NCI-H1436 (cell line): ENCODE measurements at places on chromosomes 12 and 14.

- DNase-seq, result no peak
Observed at GRCh38 chr12:89946518-89947135, 238.0 kb upstream of the ATP2B1 start.

- DNase-seq, result no peak
Observed at GRCh38 chr14:23110579-23111365, 6.0 kb upstream of the CIROP start.

GRCh38 chr12:106975993-106976658 lies 10.8 kb downstream of the MTERF2 start:
- DNase-seq, result no peak

- DNase-seq, result no peak
Observed at GRCh38 chr12:82461393-82461792, 103.1 kb downstream of the METTL25 start.

DNA sequence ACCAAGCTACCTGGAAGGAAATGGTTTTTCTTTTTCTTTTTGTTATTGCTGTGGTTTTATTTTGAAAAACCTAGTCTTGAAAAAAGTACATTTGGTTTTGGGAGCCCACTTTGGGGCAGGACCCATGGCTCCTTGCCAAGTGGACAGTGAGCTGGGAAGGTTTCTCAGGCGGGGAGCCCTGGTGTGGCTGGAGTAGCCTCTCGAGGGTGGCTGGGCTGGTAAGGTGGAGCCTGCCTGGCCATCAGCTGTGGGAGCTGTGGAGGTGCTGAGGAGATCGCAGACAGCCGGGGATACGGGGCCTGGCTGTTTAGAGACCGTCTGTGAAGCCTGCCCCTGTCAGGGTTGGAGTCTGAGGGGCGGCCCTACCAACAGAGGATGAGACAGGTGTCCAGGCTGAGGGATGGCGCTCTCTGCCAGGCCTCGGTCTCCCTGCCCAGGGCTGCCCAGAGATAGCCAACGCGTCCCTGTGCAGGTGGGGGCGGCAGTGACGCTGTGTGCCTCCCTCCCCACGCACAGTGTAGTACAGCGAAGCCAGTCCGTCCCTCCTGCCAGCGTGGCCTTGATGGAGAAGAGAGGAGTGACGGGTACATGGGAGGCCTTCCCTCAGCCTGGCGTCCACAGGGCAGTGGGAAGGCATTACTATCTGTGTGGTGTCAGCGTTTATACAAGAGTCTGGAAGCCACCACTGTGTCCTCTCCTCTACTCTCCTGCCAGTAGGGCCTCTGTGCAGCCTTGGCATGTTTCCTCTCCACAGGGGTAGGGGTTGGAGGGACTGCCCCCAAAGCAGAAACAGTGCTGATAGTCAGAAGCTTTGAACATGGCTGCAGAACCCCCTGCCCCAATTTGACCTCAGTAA lies 5.9 kb downstream of the RIN3 start:
- DNase-seq, result no peak

DNA sequence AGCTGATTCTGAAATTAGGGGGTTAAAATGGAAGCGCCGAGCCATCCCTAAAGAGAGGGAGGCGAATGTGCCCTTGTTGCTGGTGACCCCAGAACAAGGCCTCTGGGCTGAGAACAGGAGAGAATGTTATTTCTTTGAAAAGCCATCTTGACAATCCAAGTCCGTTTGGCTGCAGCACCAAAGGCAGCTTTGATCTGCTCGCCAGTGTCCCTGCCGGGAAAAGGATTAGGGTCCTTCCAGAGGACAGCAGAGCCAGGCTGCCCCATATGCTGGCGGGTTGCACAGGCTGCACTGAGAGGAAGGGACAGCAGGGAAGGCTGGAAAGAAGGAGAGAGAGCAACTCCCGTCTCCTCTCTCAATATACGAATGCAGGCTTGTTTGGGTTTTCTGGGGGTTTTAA lies 141.7 kb downstream of the TMEM132C start:
- no peak for DNase-seq

DNA sequence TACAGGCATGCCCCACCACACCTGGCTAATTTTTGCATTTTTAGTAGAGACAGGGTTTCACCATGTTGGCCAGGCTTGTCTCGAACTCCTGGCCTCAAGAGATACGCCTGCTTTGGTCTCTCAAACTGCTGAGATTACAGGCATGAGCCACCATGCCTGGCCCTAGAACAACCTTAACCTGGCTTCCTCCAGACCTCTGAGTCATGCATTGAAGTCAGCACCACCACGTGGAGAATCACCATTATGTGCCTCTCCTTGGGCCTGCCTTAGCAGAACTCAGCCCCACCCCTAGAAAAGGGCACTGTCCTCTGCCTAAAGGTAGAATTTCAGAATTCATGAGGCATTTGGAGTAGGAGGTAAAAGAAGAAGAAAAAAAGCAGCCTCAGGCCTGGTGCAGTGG lies 49.0 kb downstream of the LIMA1 start:
- no peak for DNase-seq

- no peak for DNase-seq
Observed at GRCh38 chr12:359091-359490, 30.0 kb downstream of the KDM5A start.

- DNase-seq, result no peak
Observed at GRCh38 chr12:107948391-107948945, 174.0 kb downstream of the ASCL4 start.

DNA sequence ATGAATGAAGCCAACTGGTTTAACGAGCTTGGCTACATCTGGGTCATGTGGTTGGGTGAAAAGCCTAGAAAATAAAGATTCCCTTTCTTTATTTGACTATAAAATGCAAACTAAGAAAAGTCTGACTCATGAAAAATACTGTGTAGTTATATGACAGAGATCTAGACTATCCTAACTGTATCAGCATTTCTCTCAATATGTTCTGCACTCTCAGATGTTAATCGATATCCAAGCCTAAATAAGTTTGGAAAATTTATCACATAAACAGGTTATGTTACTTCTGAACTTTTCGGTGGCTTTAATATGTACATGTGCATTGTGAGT lies 133.1 kb downstream of the DAAM1 start:
- no peak for DNase-seq

GRCh38 chr12:111748867-111749266 lies 17.9 kb upstream of the ALDH2 start:
- DNase-seq, result no peak

DNA sequence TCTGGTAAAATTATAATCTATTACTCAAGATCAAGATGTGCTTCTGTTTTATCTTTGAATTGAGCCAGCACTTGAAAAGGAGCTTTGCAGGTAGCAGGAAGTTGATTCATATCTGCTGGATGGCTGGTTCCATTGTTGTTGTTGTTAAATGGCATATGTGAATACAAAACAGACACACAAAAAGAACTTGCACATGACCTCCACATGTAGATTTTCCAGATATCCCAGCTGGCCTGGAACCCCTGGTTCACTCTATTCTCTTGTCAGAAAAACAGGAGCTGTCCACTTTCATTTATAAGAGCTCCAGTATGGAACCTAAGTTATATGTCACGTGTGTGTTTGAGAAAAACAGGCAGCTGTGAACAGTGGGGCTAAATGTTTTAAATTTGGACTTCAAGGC lies 273.9 kb downstream of the TMEM132D start:
- DNase-seq, result no peak

DNA sequence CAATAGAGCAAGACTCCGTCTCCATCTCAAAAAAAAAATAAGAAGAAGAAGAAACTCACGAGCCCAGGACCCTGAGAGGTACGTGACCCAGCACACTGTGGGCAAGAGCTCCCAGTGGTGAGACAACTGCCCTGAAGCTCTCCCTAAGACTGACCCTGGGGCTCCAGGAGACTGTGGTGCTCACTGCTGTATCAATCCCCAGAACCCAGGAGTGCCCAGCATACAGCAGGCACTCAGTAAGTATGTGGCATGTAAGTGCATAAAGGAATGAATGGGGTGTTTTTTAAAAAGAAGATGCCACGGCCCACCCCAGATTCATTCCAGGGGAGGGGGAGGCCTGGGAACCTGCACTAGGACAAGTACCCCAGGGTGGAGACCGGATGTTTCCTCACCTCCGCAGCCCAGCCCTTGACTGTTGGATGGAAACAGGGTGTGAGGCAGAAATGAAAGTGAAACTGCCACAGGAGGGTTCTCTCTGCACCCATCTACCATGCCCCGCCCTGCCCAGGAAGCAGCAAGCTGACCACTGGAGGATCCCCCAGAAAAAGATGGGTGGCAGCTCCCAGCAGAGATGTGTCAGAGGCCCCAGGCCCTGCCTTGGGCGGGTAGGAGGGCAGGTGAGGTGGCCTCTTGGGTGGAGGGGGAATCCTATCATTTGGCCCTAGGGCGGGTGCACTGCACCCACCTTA lies 12.2 kb downstream of the ITPK1 start:
- DNase-seq, result no peak

DNA sequence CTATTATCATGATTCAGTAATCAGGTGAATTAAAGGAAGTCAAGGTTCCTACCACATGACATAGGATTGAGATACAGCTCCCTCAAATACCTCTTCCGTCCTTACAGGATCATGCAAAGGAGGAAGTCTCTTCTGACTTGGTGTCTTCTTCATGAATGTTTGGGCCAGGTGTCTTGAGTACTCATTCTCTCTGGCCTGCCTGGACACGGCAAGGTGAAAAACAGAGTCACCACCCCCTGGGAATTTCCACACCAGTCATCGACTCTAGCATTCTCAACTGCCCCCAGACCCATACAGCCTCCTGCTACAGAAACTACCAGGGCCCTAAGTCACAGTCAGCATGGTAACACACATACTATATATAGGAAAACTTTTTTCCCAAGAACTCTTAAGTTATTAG lies 44.9 kb upstream of the LTBP2 start:
- no peak for DNase-seq

GRCh38 chr12:114355389-114356088 lies 50.4 kb downstream of the TBX5 start:
- no peak for DNase-seq

DNA sequence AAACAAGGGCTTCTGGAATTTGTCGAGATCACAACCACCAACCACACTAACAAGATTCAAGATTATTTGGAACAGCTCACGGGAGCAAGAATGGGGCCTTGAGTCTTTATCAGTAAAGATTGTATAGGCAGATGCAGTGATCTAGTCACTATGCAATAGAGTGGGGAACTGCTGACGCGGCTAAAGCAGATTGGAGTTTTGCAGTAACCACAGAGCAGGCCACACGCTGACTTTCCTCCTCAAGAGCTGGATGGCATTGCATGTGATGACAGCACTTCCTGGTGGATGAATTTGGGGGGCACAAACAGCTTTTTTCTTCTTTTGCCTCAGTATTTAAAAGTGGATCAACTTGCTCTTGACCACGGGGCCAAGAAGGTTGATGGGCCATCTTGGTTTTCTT lies 46.0 kb downstream of the KCNK13 start:
- DNase-seq, result no peak

GRCh38 chr14:100303925-100304324 lies 2.3 kb downstream of the SLC25A29 start:
- DNase-seq, result no peak

DNA sequence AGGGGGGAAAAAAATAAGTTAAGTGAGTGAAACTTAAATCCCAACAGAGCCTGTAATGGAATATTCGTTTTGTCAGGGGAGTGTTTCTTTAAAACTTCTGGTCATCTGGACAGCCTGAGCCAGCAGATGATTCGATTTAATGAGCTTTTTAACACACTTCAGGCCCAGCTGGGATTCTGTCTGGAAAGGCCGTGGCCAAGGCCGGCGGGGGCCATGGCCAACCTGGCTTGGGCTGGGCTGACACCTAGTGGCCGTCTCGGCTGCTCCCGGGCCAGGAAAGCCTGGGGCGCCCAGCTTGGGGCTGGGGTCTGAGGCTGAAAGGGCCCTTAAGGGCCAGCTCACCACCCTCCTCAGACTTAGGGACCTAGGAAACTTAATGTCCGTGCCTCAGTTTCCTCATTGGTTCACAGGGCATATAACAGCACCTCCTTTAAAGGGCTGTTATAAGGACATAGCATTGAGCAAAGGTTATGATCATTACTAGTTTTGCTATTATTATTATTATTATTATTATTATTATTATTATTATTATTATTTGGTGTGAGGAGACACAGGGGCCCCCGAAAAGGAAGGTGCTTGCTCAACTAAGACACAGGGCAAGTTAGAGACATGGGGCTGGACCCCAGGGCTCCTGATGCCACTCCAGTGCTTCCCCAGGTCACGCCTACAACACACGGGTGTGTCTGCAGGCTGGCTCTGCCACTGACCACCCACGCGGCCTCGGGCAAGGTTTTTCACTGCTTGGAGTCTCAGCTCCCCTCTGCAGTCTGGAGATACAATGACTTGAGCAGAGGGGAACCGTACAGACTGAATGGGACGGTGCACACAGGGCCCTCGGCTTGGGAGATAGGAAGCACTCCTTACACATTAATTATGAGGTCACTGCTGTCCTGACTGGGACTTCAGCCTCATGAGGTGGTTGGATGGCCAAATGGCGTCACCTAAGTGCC lies 84.0 kb downstream of the SYNE3 start:
- no peak for DNase-seq

- DNase-seq, result no peak
Observed at GRCh38 chr14:104475256-104475655, 104.3 kb upstream of the C14orf180 start.

DNA sequence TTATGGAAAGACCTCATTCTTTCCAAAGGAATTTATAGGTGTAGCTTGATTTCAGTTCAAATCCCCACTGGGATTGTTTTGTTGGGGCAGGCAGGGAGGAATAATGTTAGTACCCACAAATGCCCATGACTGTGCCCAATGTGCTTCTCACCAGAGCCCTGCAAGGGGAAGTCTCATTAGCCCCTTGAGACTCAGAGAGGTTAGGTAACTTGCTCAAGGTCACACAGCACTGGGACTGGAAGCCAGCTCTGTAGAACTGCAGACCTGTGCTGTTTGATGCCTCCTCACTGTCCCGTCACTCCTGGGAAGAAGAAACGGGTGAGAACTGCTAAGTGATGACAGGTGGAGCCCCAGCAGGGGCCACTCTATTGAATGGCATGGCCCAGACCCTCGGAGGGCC lies 8.9 kb downstream of the ANKRD9 start:
- no peak for DNase-seq

GRCh38 chr12:51784688-51785087 lies 63.8 kb downstream of the FIGNL2 start:
- no peak for DNase-seq

- no peak for DNase-seq
Observed at GRCh38 chr12:46825591-46826414, at the start of gene SLC38A4. Gene SLC38A4 (minus strand): TSS chr12:46825997. CDS start chr12:46793071, 32,926 bp downstream.

DNA sequence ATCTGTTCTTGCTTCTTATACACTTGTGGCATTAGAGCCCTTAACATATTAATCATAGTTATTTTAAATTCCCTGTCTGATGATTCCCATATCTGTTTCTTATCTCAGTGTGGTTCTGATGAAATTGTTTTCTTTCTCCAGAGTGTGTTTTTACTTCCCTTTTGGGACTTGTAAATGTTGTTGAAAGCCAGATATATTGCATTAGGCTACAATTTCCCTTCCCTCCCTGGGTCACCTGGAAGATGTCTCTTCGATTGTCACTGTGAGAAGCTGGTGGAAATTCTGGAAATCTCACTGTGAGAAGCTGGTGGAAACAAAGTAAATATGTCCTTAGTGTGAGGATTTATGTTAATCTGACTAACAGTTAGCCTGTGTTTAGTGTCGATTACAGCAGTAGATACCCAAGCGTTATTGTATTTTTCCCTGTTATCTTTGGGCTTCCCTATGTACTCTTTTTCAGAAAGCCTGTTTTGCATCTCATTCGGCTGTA lies 717.3 kb downstream of the TRHDE start:
- DNase-seq, result no peak
